ENCODE measurements at places on chromosomes 2 and 18.

DNA sequence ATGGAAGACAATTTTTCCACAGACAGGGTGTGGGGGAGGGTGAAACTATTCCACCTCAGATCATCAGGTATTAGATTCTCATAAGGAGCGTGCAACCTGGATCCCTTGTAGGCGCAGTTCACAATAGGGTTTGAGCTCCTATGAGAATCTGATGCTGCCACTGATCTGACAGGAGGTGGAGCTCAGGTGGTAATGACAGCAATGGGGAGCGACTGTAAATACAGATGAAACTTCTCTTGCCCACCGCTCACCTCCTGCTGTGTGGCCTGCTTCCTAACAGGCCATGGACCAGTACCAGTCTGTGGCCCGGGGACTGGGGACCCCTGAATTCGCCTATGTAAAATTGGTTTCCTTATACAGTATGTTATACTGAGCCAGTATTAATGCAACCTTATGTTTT is 27.3 kb upstream of the E2F6 start:
- DNase-seq = no peak

GRCh38 chr18:44602380-44602779 is 78.3 kb upstream of the SETBP1 start:
- peak; percentile 79 for DNase-seq

- DNase-seq = no peak
Observed at GRCh38 chr2:85401844-85402243, 8.3 kb downstream of the CAPG start.

DNA sequence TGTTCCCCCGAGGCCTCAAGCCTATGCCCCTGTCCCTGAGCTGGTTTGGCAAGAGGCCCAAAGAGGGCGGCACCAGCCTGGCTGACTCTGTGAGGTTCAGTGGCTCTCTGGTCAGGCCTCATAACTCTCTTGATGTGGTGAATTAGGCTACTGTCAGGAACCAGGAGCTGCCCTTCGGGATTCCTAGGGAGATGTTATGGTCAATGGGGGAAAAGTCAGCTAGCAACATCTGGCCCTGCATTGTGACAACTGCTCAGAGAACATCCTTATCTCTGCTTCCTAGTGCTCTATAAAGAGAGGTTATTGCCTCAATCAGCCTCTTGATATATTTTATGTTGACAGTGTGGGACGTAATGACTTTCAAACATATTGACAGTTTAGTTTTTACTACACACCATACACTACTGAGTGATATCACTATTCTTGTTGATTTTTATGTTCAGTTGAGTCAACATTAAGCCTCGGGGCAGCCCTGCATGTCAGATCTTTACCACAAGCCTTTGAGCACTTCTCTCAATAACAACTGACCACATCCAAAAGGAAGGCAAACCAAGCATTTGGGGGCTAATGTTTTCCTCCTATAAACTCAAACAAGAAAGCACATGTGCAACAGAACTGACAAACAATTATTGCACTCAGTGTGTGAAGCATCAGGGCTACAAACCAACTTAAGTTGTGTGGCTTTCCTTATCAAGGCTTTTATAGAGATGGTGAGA is 448.3 kb upstream of the SLC14A2 start:
- DNase-seq = peak; percentile 28

DNA sequence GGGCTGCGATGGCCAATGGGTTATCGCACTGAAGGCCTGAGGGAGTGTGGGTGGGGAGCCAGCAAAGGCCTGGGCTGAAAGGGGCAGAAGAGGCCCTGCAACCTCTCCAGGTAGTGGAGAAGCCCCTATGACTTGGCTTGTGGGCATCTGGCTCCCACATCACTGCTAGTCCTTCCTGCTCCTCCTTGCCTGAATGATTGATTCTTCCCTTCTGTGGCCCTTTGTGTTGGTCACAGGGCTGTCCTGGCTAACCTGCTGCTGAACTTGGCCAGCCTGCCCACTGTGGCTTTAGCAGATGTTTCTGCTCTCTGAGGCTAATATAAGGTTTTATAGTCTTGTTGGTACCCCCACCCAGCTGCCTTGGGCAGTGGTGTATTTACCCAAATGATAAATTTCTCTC is 136.2 kb upstream of the ALPP start:
- DNase-seq = no peak

- DNase-seq = no peak
Observed at GRCh38 chr2:65309699-65310098, 82.1 kb downstream of the ACTR2 start.

DNA sequence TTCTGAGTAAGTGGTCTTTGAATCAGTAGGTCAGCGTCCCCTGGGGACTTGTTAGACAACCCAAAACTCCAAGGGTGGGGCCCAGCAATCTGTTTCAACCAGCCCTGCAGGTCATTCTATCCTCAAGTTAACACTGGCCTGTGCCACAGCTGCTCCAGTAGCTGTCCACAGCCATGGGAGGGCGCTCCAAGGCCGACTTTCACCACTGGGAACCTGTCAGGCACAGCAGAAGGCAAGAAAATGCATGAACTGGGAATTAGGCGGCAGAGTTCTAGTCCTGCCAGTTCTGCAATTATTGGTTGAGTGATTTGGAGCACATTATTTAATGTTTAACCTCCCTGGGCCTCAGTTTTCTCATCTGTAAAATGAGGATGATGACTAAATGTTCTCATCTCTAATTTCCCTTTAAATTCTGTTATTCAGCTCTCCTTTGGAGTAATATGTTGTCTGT is 17.4 kb upstream of the MRPL33 start:
- DNase-seq = peak; percentile 92
